ENCODE measurements at places on chromosomes 6 and 20.

GRCh38 chr6:143206550-143206949, 145.9 kb downstream of the AIG1 start:
- DNase-seq: no peak

DNA sequence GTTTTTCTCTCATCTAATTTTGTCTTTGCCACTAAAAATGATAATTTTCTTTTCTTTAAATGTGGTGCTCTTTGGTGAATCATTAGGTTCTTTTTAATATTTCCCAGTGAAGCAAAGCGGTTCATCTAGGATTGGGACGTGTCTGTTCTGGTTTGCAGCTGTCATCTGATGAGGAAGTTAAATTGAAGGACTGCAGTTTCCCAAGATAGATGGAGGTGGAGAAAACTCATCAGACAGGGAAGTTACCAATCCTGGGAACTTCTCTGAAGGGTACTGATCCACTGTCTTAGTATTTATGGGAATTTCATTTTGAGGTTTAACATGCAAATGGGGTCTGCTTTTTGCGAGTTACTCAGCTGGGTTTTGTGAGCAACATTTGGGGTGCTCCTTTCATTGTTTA, 2.4 kb upstream of the AARS2 start:
- no peak for DNase-seq

GRCh38 chr20:39813190-39813829, 851.2 kb downstream of the DHX35 start:
- peak; percentile 38 for DNase-seq

DNA sequence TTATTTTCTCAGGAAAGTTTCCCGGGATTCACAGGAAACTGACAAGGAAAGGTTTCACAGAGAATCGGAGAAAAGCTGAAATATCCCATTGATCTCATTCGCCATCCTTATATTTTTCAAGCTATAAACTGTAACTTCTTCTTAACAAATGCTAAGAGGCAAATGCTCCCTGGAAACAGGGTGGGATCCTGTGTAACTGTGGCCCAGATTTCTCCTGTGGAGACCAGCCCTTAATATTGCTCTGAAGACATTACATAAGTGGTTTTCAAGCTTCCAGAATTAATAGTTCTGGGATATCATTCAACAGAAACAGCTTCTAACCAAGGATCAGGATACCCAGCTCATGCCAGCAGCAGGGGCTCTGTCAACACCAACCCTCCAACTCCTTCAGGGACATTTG, 69.2 kb downstream of the THBS2 start:
- no peak for DNase-seq

- no peak for DNase-seq
Observed at GRCh38 chr6:131597446-131597845, 24.4 kb downstream of the ARG1 start.

- no peak for DNase-seq
Observed at GRCh38 chr6:112269979-112270566, 15.7 kb upstream of the LAMA4 start.

DNA sequence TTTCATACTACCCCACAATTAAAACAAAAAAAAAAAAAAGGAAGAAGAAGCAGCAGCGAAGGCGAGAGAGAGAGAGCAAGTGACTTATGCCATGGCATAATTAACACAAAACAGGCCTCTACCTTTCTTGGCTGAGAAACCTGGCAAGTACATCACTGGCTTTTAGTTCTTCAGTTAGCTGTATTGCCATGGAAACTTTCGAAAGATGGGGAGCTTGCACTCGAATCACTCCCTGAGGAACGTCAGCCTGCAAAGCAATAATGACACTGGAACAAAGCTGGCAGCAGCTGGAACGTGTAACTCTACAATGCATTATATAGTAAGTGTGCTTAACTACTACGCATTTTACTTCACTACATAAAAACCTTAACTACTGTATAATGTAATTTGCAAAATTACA, 126.1 kb downstream of the ARHGAP18 start:
- no peak for DNase-seq

GRCh38 chr6:131029626-131030297, 33.3 kb downstream of the EPB41L2 start:
- peak; percentile 31 for DNase-seq

DNA sequence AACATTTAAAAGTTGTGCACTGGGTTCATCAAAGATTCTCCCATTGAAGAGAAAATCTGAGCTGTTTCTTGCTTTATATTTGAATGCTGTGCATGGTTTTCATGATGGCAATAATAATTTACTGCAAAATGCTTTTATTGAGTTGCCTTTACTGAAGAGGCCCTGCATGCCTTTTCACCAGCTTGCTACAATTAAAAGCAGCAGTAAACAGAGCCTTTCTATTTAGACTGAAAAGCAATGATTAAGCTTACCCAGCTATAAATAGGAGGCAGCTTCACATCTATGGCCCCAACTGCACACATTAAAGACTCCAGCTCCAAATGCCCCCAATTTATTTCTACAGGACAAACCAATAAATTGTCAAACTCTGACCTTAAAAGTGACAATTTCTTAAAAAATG, 70.3 kb downstream of the ANKEF1 start:
- DNase-seq: no peak

DNA sequence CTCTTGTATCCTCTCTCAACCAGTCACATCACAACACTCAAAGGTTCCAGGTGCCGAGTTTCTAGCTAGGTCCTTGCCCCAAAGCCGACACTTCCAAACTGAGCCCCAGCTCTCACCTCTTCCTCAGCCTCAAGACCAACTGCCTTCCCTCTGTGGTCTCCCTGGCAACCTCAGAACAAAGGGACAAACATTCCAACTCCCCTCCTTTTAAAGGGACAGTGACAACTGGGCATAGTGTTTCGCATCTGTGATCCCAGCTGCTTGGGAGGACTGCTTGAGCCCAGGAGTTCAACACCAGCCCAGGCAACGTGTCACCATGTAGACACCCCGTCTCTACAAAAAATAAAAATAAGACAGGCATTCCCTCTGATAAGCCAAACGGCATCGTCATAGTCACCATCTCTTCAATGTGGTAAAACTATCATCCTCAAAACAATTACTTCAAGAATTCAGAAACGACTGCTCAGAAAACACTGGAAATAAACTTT, 11.3 kb downstream of the DIDO1 start:
- no peak for DNase-seq

DNA sequence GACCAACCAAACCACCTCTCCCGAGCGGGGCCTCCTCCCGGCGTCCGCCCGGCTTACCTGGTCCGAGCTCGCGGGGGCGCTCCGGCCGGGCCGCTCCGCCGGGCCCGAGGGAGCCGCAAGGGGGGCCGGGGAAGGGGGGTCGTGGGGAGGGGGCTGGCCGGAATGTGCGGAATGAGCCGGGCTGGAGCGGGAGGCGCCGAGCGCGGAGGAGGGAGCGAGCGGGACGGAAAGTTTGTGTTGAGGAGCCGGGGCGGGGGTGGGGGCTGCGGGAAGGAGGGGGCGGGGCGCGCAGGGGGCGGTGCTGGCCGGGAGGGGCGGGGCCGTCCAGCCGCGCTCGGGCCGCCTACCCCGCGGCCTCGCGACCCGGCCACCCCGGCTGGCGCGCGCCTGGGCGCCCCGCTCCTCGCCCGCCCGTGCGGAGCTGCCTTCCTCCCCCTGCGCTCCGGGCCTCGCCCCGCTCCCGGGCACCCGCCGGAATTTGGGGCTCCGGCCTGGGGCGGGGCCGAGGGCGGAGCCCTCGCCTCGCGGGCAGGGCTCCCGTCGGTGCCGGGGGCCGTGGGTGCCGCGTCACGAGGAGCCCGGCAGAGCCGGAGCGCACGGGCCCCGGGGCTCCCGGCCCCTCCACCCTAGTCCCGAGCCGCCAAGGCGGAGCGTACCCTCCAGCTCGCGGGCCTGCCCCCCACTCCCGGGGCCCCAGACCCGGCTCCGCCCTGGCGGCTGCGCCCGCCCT, at the start of gene TEAD3:
Gene TEAD3, minus strand, starts transcription at position 239 of the 730 bp plus-strand sequence.
- peak; percentile 89 for DNase-seq

DNA sequence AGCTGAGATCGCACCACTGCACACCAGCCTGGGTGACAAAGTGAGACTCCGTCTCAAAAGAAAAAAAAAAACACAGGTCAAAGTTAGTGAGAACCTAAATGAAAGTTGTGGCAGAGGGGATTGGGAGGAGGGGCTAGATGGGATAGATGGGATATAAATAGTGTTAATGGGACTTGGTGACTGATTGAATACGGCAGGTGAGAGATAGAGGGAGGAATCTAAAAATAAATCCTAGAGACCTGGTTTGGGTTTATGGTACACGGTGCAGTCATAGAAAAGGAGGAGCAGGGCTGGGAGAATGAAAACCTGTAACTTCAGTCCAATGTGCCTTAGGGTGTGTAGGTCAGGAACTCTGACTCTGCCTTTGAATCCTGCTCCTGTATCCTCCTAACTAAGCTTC, 25.0 kb upstream of the DEK start:
- DNase-seq: no peak

DNA sequence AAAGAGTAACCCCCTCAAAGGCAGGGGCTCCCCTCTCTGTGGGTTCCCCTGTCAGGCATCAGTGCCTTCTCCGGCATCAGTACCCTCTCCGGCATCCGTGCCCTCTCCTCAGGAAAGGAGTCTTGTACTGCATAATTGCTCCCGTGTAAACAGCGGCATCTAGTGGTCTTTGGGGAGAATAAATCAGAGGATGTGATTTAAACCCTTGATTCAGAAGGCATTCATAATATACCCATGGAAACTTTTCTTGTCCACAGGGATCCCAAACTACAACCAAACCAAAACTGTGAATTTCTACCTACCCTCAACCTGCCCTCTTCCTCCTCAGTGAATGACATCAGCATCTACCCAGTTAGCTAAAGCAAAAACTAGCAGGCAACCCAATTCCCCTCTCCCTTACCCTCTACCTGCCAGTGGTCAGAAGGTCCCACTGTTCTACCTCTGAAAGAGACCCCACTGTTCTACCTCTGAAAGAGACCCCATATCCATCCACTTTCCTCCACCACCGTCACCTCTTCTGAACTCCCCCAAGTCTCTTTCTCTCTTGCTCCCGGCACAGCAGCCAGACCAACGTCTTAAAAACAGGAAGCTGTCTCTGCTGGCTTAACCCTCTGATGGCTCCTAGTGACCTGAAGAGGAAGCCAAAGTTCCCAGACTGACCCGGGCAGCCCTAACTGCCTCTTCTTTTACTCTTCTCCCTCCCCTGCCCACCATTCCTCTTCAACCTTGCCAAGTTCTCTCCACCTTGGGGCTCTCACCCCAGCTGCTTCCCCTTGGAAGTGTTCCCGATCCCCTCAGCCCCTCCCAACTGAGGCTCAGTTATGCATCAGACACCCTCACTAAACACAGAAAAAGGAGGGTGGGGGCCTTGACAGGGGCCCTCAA, 27.2 kb downstream of the UBE2V1 start:
- DNase-seq: peak; percentile 72

DNA sequence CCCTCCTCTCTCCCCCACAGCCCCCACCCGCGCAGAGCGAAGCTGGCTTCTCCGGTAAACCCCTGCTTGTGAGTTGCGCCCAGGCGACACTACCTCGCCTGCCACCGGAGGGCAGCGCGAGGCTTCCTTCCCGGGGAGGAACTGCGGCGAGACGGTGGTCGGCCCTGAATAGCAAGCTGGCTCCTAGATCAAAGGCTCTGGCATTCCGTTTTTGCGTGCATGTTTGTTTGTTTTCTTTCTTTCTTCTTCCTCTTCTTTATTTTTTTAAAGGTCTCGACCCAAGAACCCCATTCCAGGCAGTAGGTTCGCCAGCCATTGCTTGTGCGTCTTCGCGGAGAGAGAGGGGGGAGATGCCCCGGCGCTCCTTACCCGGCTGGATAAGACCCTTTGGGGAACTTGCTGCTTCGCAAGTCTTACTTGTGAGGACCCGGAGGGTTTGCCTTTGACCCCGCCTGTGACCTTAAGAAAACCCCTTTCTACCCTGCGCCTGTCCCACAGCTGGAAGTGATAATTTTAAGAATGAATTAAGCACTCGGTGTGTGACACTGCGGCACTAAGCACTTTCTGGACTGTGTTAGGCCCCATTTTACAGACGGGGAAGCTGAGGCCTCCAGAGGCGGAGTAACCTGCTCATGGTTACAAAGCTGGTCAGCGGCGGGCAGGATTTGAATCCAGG, 92.7 kb upstream of the SIRPA start:
- DNase-seq: peak; percentile 70

DNA sequence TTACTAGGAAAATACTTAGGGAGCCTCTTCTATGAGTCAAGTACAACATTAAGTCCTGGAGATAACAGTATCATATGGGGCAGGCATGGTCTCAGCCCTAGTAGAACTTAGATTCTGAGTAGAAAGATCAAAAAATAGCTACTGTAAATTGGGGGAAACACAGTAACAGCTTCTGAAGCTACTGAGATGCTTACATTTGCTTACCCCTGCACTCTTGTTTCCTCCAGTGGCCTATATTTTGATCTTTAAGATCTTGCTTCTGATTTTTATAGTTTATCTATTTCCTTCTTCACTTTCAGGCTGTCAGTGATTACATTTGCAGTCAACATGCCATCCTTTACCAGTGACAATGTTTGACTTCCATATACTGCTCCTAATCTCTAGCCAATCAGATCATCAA, 35.3 kb downstream of the HIVEP2 start:
- DNase-seq: no peak

GRCh38 chr6:27059621-27060425, 187.7 kb upstream of the PRSS16 start:
- DNase-seq: no peak

- DNase-seq: no peak
Observed at GRCh38 chr20:9490161-9490560, 24.2 kb upstream of the LAMP5 start.

DNA sequence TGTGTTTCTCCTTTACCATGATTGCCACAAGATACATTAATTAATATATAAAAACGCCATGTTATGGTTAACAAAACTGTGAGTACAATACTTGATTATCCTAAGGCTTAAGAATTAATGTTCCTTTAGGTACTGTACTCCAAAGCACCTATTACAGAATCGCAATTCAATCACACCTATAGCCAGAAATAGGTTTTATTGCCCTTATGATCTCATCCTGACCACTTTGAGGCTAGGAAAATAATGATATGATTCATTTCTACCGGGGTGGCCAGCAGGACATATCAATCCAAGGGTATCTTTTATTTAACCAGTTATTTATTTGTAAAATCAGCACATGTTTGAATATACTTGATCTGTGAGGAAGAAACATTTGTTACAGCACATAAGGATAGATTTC, 396.6 kb upstream of the GJE1 start:
- no peak for DNase-seq

- DNase-seq: no peak
Observed at GRCh38 chr20:58700823-58701222, 8.2 kb downstream of the NPEPL1 start.

GRCh38 chr6:158655569-158656450, 6.0 kb downstream of the SYTL3 start:
- DNase-seq: no peak

DNA sequence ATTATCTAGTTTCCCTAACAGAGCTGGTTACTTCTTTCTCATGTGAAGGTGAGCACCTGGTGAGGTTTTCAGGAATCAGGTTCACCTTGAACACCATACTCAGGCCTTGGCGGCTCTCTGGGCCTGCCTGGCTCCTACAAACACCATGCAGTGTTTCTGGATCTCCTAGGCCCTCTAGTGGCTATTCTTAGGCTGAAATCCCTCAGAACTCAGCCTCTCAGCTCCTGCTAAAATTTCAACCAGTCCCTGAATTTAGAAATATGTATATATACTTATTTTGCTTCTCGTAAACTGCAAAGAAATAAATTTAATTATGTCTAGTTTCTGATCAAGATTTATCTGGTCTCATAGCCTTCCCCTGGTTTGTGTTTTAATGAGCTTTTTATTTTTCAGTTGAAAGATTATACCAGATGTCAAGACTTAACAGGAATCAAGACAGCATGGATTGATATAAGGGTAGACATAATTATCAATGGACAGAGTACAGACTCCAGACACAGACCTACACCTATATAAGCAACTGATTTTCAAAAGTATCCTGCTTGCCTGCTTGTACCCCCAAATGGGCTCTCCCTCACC, 55.9 kb downstream of the ANKEF1 start:
- DNase-seq: peak; percentile 26

- DNase-seq: no peak
Observed at GRCh38 chr6:159066483-159066882, 21.7 kb upstream of the TAGAP start.
